ENCODE measurements at places on chromosomes 6 and 20.
A peak's percentile ranks its signal among the peaks of the same experiment; 100 is the strongest.

- DNase-seq, result no peak
These were observed 24.7 kb downstream of the TBC1D7 start for GRCh38 chr6:13303668-13304017.

DNA sequence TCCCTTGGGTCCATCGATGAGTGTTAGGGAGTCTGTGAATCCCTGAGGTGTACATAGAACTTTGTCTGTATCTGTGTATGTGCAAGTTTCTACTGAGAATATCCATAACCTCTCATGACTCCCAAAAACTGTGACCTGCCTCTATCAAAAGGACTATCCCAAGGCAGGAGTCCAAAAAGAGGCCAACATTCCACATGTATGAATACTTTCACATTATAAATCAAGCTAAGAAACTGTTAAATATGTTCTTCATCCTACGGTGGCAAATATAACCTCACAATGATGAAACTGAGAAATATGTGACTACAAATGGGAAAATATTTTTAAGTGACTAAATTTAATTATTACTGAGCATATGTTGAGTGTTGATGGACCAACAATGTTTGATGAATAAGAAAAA is 16.1 kb upstream of the STX11 start:
- no peak for DNase-seq

DNA sequence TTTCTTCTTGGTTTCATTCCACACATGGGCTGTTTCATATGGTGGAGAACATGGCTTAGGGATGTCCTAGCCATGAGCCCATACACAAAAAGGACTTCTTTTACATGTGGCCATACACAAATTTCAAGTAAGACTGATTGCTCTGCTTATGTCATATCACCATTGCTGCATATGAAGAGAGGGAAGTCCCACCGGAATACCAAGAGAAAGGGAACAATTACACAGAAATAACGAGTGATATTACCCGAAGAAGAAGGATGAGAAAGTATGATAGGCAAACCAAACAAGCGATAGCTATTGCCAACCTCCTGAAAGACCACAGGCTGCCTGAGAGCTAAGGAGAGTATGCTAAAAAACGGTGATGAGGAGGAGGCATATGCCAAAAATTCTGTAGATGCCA is 70.5 kb upstream of the TNFRSF21 start:
- no peak for DNase-seq

DNA sequence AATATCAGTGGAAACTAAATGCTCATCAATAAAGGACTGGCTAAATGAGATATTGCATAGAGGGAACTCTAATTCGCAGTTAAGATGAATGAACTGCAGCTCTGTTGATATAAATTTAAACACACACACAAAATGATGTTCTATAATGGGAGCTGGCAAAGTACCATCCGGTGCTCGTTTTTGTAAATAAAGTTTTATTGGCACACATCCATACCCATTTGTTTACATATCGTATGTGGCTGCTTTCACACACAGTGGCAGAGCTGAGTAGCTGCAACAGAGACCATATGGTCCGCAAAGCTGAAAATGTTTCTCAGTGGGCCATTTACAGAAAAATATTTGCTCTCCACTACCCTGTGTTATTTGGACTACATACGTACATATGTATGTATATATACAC is 120.7 kb downstream of the EDN3 start:
- no peak for DNase-seq

GRCh38 chr6:79694623-79695343 is 63.7 kb downstream of the SH3BGRL2 start:
- DNase-seq, result no peak

- DNase-seq, result no peak
These were observed 767 bp downstream of the PTK6 start for GRCh38 chr20:63536241-63536977.

- no peak for DNase-seq
These were observed 164.1 kb upstream of the SGK1 start for GRCh38 chr6:134481966-134482365.

DNA sequence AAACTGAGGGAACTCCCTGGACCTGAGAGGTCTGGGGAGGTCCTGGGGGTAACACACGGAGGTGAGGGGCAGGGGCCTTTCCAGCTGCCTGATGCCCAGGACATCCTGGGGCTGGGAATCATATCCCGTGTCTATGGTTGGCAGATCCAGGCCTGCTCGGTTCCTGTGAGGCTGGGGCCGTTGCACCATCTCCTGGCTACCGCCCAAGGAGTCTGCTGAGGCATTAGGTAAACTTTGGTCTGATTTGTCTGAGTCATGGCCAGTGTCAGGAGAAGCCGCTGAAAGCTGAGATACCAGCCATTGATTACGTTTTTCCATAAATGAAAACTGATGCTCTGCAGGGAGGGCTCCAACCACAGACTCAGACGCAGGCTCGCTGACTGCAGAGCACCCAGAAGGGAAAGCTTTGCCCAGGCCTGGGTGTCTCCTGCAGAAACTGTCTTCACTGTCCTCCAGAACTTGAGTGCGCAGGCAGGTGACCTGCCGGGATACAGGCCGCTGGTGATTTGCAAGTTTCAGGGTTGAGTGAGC is 14.2 kb downstream of the TRAF3IP2 start:
- no peak for DNase-seq

GRCh38 chr6:141552463-141552862 is 580.3 kb upstream of the GJE1 start:
- DNase-seq, result no peak

- DNase-seq, result peak; percentile 7
These were observed 39.8 kb upstream of the SLCO4A1 start for GRCh38 chr20:62602550-62602949.

DNA sequence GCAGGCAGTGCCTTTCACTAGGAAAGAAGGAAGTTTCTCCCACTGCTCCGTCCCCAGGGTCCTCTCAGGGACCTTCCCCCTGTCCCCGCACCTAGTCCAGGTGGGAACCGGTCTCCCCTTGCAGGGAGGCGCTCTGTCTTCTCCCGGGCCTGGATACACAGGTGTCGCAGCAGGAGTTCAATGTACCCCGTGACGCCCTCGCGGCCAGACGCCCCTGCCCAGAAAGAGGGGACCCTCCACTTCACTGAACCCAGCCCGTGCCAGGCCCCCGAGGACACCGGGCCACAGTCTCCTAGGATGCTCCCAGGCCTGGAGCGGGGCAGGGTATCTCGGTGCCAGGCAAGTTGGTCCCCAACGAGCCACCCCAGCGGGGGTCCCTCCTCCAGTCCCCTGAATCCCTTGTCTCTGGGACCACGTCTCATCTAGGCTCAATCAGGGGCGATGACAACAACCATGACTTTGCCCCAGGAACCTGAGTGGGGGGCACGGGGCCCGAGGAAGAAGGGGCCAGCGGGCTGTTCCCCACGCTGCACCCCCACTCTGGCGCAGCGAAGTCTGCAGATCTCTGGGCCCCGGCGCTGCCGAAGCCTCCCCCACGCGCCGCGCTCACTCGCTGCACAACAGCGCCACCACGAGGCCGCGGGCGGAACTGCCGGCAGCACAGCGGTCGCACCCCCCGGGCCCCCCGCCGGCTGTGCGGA is 103.0 kb downstream of the EDN3 start:
- peak; percentile 58 for DNase-seq

GRCh38 chr6:139164001-139164400 is 29.1 kb downstream of the HECA start:
- no peak for DNase-seq

DNA sequence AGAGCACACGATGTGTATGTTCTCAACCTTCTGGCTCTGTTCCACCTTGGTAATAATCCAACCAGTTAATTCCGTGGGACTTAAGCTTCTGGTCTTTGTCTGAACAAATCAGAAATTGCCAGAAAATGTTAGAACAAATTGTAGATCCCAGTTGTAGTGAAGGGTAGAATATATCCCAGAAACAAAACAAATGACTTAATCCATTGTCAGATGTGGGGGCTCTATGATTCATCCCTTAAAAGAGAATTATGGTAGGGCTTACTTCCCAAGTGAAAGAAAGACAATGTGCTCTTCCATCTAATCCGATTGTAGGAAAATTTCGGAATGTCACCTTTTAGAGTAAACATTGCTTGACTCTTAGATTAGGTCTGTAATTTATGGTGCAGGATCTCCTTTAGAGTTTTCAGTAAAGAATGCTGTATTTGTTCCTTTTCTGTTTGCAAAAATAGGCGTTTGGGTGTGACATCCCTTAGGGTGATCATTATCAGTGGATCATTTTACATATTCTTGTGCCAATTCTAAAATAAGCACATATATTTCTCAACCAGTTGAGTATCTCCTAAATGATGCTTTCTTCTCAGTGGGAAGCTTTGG is 234.5 kb upstream of the ZNF217 start:
- DNase-seq, result no peak

DNA sequence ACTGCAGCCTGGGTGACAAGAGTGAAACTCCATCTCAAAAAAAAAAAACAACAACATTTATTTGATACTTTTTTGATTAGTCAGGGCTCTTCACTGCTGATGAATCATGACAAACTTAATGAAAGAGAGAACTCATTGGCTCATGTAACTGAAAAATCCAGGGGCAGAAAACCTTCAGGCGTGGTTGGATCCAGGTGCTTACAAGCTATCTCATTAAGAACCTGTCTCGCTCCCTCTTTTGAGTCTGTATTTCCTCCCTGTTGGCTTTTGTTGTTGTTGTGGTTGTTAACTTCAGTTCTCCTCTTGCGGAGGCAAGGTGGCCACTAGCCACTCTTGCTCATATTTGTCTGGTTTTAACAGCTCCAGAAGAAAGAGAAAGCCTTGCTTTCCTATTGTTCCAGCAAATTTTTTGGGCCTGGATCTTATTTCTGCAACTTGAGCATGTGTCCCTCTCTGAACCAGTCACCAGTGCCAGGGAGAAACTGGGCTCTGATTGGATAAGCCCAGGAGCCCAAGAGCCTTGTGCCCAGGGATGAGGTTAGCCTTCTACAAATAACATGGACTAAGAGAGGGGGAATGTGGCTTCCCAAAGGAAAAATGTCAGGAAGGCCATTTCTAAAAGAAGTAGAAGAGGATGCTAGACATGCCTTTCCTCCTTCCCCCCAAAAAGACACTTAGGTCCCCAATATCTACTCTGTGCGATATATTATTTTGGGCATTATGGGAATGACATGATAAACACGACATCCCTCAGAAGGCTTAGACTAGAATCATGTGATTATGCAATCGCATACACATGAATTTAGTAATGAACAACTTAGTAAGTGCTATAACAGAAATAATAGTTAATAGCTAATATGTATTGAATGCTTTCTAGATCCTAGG is 64.5 kb downstream of the PHACTR2 start:
- DNase-seq, result no peak

GRCh38 chr6:21198032-21198640 is 395.4 kb upstream of the SOX4 start:
- no peak for DNase-seq

- DNase-seq, result no peak
These were observed 227.3 kb upstream of the RSPO3 start for GRCh38 chr6:126891158-126891557.

GRCh38 chr6:14972379-14973067 is 273.3 kb upstream of the JARID2 start:
- no peak for DNase-seq

- DNase-seq, result peak; percentile 69
These were observed 45.3 kb upstream of the PRELID3B start for GRCh38 chr20:59087829-59088433.

- no peak for DNase-seq
These were observed 3.3 kb downstream of the MUCL3 start for GRCh38 chr6:30944051-30944450.

Measured in activated effector memory CD4-positive, alpha-beta T cell treated with Interleukin-2 at 50 U/mL for 16 hours (primary cell).